ENCODE measurements at places on chromosomes 5 and 9. TPM values are rescaled to one million over a fixed set of nuclear protein-coding genes. Genes with fewer than 3 reads are reported as not detected.

Gene CNTFR
- total RNA-seq: 0.31 TPM

Gene TEK
- total RNA-seq: 1.7 TPM

Gene UIMC1
- 24.9 TPM for total RNA-seq

Gene IFNA2
- not detected for total RNA-seq

Gene PCDHGB1
- total RNA-seq: 1.7 TPM

- DNase-seq: no peak
Measured at GRCh38 chr9:74951107-74951720, 1.5 kb downstream of the C9orf40 start.

- no peak for DNase-seq
Measured at GRCh38 chr5:82772281-82772680, 304.9 kb downstream of the TMEM167A start.

DNA sequence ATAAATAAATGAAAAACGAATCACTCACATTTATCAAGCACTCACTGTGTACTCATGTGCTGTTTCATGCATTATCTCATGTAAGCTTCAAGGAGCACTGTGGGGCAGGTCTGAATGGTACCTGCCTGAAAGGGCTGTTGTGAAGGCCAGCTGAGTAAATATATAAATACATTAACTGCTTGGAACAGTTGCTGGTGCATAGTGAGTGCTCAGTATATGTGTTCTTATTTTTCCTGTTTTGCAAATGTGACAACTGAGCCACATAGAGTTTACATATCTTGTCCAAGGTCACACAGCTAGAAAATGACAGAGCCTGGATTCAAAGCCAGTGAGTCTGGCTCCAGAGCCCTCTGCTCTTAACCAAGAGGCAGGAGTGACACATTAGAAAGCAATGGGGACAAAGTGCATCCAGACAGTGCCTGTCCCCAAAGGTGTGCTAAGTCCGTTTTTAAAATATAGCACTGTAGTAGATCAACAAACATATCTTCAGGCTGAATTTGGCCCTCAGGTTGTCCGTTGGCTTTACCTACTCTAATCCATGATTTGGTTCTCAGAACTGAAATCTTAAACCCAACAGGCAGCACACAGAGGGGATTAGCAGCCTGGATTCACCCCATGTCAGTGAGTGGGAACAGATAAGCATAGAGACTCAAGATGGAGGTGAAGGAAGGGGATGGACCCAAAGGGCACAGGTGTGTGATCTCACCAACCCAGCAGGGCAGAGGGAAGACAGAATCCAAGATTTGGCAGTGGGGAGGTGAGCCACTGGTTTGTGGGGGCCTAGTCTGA is 70.8 kb downstream of the WWC1 start:
- DNase-seq: no peak

DNA sequence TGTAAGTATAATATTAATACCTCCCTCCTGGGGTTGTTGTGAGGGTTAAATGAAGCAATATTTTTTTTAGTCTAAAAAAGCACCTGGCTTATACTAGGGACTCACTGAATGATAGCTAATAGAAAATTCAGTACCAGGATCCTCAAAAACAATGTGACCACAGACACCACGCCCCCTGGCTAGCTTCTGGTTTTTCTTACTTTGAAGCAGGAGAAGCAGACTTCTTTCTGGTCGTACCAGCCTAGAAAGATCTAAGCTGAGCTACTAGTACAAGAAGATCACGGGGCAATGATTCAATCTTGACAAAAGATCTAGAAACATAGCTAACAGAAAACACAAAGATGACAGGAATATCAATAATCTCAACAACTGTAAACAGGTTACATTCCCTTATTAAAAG is 218.5 kb upstream of the SLC30A5 start:
- DNase-seq: no peak

DNA sequence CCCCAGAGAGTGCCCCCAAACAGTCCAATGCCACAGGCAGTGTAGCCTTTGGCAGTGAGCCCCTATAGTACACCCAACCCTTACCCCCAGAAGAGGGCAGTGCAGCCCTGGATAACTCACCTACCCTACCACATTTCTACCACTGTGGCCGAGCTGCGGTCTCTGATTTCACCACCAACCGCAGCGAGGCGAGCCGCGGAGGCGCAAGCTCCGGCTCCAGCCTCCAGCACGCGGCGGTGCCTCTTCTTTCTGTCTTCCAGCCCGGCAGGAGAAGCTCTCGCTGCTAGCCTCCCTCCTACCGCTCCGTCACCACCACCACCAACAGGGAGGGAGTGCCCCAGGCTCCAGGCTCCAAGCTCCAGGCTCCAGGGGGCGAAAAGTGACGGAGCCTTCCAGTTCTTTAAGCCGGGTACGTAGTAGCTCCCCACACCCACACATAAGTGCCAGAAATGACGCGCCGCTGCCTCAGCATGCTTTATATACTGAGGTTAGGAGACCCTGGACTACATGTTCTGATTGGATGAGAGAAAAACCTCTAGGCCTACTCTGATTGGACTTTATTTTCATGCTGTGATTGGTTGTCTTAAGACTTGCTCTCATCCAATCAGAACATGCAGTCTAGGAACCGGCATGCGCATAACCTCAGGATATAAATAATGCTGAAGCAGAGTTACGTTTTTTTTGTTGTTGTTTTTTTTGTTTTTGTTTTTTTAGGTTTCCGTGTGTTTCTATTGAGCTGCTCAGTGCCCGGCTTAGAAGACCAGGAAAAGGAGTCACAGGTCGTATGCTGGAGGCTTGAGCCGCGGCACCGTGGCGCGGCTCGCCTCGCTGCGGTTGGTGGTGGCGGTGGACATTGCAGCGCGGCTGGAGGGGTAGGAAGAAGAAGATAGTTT is at the start of gene PCAT7:
TSS of gene PCAT7 (plus strand) at position 645 of the 893 bp plus-strand sequence.
- peak; percentile 83 for DNase-seq

DNA sequence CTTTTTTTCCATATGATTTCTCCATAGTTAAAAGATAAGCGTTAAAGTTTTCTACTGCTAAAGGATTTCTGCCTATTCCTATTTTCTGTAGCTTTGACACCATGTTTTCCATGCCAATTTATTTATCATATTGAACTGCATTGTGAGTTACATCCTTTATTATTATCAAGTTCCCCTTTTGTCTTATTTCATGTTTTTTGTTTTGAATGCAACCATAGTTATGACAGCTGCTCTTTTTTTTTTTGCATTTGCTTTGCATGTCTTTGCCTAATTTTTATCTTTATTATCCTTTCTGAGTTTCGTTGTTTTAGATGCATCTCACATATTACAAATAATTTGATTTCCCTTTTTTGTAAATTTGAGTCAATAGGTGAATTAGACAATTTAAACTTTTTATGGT is 161.5 kb downstream of the DEPDC1B start:
- no peak for DNase-seq

DNA sequence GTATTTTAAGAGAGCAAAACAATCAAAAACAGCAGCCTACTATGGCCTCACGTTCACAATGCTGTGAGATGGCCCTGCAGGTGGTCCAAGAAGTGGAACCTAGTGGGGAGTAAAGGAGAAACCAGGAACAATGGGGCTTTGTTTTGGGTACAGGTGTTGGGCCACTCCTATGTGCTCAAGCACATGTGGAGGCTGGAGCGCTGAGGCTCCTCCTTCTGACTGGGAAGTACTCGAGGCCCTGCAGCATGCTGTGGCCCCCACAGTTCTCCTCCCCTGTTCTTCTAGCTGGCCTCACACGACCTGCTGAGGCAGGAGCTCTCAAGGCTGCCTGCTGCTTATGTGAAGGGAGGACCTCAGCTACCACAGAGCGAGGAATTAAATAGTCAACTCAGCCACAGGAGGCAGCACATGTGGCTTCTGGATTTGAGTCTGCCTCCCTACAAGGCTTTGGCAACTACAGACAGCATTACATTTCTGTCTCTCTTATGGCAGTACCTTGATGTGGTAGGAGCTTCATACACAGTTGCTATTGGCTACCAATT is 482.3 kb downstream of the SPOCK1 start:
- no peak for DNase-seq

DNA sequence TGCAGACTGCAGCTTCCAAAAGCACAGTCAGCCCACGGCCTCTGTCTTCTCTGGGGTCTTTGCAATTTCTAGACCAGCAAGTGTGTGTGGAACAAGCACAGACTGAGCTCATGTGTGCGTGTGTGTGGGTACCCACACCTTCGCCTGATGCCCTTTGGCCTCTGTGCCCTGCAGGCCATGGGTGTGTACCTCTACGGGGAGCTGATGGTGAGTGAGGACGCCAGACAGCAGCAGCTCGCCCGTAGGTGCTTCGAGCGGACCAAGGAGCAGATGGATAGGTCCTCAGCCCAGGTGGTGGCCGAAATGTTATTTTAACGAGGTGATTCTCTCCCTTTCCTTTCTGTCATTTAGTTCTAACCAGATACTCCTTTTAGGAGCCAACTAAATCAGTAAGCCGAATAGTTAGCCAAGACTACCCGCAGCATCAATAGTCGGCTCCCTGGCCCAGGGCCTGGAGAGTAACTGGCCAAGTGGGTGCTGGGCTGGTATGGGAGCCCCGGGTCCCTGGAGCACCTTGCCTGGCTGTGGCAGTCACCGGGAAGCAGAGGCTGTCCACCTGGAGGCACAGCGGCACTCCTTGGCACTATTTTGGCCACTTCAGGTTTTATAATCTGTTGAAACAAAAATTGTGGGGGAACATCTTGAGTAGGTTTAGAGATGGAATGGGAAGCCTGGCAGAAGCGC is 235.0 kb downstream of the FANCC start:
- DNase-seq: no peak

DNA sequence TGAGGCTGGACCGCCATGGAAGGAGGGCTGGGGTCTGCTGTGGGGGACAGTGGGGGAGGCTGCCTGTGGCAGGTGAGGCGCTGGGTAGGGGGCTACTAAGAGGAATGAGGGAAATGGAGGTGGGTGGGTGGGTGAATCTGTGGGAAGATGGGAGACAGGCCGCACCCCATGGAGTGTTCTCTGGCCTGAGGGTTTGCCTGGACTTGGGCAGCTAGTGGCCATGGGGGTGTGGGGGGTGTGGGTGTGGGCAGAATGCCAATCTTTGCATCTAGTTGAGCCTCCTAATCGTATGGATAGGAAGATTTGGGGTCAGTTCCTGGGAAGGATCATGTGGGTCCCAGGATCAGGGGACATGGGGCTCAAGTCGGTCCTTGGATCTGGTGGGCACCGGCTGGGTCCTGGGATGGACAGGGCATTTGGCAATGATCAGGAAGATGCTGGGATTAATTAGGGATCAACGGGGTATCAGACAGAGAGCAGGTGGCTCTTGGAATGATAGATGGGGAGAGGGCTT is 518 bp downstream of the ZDHHC12 start:
- no peak for DNase-seq

GRCh38 chr5:90636948-90637347 is 78.4 kb downstream of the ADGRV1 start:
- no peak for DNase-seq

- DNase-seq: no peak
Measured at GRCh38 chr5:83914199-83914598, 193.5 kb upstream of the HAPLN1 start.

GRCh38 chr5:128920345-128921215 is 44.7 kb upstream of the SLC27A6 start:
- no peak for DNase-seq

GRCh38 chr5:41968153-41968723 is 43.2 kb downstream of the FBXO4 start:
- no peak for DNase-seq

DNA sequence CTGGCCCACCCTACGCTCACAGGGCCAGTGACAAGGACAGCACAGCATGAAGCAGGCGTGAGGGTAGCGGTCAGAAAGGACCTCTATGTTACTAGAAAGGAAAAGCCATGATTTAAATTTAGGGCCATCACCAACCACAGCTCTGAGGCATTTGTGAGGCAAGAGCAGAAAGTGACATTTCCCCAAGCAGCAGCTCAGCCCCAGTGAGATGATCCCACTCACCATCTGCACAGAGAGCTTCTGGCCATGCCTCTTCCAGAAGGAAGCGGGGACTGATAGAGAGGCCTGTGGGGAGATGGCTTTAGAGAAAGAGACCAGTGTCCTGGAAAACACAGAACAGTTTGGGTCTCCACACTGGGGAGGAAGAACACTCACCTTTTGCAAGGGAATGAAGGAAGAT is 413.9 kb downstream of the SPOCK1 start:
- no peak for DNase-seq

DNA sequence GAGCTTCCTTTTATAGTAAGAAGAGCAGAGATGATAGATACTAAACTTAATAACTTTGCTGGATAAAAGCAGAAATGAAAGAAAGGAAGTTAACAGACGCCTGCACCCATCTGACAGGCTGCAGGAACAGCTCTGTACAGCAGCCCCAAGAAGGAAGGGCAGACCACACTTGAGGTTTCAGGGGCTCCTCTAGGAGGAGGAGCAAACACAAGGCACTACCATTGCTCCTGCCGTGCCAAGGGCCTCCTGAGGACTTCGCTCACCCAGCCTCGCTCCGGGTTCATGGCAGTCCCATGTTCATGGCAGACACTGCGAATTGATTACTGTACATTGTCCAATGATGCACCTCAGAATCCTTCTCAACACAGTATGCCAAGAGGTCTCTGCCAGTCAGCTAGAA is 85.1 kb downstream of the AMBP start:
- DNase-seq: no peak
